ENCODE measurements at places on chromosomes 7 and 10.

DNA sequence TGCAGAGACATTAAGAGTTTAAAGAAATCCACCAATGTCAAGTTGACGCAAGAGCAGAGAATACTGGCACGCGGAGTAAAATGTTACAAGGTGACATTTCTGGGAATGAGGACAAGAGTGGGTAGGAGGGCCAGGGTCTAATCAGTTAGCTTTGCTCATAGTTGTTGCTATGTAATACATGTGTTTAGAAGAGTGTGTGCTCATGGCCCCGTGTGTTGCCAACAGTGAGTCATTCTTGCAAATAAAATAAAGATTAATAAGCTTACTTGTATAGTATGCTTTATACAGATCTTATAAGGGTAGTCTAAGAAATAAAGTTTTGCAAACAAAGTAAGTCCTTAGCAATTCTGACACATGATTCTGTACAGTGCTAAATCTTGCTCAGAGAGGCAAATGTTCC is 64.5 kb downstream of the DNMBP start:
- DNase-seq, result no peak

- DNase-seq, result no peak
These were observed 300.8 kb downstream of the POM121L12 start for GRCh38 chr7:53336105-53336668.

DNA sequence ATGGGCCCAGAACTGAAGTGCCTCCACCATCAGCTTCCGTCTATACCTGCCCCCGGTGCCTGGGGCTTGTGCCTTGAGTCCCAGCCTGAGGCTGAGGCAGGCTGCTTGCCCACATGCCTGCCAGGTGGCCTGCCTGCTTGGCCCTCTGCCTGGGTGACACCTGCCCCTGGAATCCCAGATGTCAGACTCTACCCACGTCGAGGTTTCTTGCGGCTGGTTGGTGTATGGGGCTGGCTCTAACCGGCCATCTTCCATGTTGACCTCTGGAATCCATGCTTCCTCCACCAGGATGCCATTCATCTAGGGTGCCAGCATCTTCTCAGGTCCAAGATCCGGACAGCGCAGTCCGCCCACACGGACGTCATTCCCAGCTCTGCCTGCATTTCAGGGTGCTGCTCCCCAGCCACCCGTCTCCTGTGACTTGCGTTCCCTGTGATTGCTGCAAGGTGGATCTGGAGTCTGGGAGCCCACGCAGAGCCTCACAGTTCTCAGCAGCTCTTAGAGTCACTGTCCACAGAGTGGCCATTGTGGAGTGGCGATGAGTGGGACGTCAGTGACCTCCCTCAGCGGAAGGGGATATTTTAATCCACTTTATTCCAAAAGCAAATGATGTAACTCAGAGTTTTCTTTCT is 298.1 kb downstream of the TCERG1L start:
- DNase-seq, result no peak

- no peak for DNase-seq
These were observed 5.6 kb downstream of the RHBDD2 start for GRCh38 chr7:75884476-75884875.

GRCh38 chr7:2105280-2105679 is 127.5 kb downstream of the MAD1L1 start:
- no peak for DNase-seq

GRCh38 chr10:123016228-123016627 is 7.4 kb downstream of the ACADSB start:
- no peak for DNase-seq

DNA sequence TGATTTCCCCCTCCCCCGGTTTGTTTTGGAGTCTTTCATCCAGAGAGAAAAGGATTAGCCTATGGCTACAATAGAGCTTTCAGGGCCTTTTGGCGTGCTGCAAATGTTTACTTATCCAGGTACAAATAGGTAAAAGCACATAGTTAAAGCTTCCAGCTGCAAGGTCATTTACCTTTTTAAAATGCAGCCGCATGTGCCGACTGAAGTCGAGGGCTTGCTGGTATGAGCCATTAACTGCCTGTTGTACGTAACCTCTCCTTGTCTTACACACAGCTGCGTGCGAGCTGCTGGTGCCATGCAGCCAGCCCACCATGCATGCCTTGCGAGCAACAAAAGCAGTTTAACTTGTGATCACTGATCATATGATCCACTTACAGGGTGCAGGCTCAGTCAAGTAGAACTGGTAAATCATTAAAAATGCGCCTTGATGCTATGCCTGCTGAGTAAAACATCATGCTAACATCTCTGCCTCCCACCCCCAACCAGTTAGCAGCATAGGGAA is 866.4 kb downstream of the LRMDA start:
- peak; percentile 46 for DNase-seq

GRCh38 chr10:51861731-51862130 is 162.3 kb upstream of the CSTF2T start:
- DNase-seq, result no peak

DNA sequence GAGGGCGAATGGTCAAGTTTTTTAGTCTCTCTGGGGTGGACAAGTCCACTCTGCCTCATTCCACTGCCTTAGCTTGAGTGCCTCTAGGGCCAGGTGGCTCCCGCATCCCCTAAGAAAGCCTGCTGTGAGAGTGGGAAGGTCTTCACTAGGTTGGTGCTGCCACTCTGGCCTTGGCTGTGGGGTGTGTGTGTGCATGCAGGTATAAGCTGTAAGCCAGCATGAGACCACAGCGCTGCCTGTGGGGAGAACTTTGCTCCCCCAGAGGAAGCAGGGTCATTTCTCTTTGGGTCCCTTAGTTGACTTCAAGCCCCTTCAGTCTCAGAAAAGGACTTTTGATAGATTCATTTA is 25.5 kb upstream of the PCBD1 start:
- DNase-seq, result no peak

DNA sequence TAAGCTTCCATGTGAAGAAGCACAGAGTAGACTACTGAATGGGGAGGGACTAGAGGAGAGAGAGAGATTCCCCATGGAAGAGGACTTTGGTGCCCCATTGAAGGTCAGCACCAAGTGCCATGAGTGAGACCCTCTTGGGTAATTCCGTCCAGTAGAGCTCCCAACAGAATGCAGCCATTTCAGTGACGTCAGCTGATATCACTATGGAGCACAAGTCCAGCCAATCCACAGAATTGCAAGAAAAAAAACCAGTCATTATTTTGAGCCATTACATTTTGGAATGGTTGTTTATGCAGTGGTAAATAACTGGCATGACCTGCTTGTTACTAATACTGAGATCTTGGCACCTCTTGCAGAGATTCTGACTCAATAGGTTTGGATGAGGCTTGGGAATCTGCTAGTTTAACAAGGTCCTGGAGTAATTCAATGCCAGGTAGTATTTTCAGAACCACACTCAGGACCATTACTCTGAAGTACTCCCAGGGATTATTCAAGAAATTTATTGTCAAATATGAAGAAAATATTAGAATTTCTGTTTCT is 52.6 kb upstream of the SP8 start:
- DNase-seq, result no peak

DNA sequence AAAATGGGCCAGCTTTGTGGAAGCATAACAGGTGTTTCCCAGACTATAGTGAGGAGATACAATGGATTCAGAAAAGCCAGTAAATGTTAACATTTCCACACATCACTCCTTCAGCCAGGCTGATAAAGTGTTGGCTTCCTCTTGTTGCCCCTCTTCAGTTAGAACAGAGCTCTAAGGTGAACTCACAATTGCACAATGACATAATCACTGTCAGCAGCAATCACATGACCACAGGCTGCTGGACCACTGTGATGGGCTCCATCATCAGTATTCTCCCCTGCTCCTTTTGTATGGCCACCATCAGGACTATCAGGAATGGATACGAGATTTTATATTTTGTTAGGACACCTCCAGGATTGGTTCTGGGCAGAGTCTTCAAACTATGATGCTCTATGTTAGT is 849.4 kb upstream of the GHITM start:
- no peak for DNase-seq

DNA sequence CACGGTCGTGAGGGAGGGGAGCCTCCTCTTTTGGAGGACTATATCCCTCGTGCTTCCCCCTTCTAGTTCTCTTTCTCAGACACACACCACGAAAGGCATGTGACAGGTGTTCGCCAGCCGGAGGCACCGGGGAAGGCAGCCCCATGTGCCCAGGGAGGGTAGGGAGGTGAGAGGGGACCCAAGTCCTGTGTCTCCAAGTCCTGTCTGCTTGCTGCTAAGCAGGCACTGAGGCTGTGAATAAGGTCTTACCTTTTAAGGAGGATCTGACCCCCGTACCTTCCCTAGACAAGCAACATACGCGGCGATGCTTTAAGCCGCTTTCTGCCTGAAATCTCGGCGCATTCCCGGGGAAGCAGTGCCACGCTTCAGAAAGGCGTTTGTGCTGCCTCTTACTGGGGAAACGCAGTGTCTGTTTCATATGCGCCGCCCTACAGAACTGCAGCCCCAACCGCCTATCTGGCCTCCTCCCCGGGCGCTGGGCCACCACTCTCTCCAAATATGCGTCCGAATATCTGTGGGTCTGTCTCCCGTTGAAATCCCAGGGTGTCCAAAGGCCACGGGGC is 770 bp downstream of the PLXNA4 start:
- peak; percentile 34 for DNase-seq

GRCh38 chr7:9030976-9031375 is 597.6 kb downstream of the NXPH1 start:
- no peak for DNase-seq

DNA sequence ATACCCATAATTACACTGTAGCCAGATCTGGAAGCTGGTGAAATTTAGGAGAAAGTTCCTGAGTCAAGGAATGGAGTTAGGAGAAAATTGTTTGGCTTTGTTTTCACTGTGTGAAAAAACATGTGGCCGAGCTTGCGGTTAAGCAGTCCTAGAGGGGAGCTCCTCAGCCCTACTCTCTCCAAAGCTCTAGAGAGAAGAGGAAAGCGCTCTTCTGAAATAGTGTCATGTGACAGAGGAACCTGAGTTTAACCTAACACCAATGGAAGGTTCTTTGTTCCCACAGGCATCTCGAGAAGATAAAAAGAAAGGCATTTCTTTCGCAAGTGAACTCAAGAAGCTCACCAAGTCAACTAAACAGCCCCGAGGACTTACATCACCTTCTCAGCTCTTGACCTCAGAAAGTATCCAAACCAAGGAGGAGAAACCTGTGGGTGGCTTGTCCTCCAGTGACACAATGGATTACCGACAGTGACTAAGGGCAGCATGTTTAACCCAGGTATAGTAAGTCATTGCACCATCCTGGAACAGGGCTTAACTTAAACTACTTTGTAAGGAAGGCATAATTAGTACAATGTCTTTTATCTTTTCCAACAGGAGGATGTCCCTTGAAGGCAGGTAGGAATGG is 38.0 kb downstream of the NOC3L start:
- DNase-seq, result no peak
